ENCODE measurements at places on chromosomes 3 and 15. TPM values are rescaled to one million over a fixed set of nuclear protein-coding genes. Genes with fewer than 3 reads are reported as not detected.

The DYNC1LI1 gene
- 44.2 TPM for total RNA-seq

The GOLGA8K gene
- total RNA-seq, result 1.2 TPM

The RBM5 gene
- total RNA-seq, result 128 TPM

The HEG1 gene
- total RNA-seq, result 3.2 TPM
